ENCODE measurements at places on chromosomes 12 and 14.

DNA sequence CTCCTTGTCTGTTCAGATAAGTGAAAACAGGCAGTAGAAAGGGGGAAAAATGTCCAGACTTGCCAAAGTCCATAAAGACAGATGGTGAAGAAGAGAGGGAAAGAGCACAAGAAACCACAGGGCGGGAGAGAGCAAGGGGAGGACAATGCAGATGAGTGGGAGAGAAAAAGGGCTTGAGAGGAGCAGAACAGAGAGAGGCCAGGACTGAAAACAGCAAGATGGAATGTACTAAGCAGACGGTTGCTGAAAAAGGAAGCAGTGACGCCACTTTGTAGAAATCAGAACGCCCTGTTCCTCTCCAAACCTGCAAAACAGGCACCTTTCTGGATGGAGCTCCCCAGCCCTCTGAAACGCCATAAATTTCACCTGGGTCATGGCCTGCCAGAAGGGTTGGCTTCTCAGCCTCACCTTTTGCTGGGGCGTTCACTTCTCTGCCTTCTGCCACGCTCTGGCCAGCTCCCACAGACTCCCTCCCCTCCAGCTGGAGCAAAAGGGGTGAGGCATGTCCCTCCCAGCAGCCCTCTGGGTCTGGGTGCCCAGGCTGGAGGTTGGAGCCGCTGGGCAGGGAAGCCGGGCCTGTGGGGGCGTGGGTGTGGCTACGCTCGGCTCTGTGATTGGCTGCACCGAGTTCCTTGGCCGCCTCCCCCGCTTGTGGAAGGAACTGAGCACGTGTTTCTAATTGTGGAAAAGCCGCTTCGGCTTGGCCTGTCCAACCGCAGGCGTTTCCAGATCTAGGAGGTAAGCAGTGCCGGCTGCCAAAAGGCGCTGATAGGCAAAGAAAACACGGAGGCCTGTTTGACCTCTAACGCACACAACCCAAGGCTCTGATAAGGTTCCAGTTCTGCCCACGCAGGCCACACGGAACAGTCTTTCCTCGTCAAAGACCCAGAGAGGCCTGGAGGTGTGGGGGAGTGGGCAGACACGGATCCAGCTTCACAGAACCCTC, 29.3 kb downstream of the SLC7A8 start:
- DNase-seq: no peak

DNA sequence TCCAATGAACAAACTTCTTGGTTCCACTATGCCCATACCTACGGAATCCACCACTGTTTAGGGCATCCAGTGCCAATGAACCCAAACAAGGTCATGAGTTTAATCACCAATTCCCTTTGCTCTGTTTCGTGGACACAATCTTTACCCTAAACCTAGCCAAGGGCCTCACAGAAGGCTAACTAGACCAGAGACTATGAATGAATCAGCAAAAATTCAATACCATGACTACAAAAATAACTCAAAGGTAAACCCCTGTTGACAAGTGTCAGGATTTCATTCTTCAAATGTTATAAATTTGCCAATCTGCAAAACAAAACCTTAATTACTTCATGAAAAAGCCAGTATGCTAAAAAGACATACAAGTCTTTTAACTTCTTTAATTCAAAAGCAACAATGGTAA, 96.7 kb downstream of the CEP128 start:
- no peak for DNase-seq

- no peak for DNase-seq
Measured at GRCh38 chr12:88839486-88839885, 259.2 kb upstream of the KITLG start.

DNA sequence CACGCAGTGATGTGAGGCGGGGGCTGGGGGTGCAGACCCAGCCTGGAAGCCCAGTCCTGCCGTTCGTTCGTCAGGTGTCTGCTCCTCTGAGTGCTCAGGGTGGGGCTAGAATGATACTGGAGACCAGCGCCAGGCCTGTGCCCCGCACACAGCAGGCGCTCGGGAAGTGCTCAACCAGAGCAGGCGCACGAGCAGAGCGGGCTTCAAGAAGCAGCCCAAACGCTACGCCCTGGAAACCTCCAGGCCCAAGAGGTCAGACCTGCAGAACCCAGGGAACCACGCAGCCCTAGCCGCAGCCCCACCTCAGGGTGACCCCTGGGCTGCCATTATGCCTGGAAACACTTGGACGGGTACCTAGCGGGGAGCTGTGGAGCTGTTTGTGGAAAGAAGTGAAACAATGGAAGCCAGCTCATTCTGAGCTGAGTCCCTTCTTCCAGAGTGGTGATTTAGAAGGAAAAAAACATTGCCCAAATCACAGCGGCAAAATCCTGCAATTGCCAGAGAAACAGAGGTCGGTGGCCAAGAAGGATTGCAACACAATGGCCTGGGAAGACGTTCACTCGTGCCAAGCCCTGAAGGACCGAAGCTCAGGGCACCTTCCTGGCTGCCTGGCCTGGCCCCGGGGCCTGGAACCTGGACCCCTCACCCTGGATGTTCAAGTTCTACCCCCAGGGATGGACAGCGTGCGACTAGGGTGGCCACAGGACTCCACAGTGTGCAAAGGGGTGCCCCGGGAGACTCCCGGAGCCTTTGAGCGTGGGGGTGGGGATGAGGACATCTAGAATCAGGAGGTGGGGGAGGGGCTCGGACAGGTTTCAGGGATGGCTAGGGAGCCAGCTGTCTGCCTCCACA, 40.4 kb upstream of the DIO3 start:
- DNase-seq: no peak

GRCh38 chr12:27290501-27291168, 42.0 kb upstream of the BMAL2 start:
- no peak for DNase-seq

- DNase-seq: no peak
Measured at GRCh38 chr14:79809849-79810612, 401.3 kb downstream of the DIO2 start.

- DNase-seq: no peak
Measured at GRCh38 chr14:77369285-77369684, 7.6 kb downstream of the TMED8 start.

- no peak for DNase-seq
Measured at GRCh38 chr14:66920196-66920595, 269.0 kb upstream of the GARIN2 start.

- no peak for DNase-seq
Measured at GRCh38 chr14:81388336-81388735, 11.8 kb downstream of the STON2 start.

GRCh38 chr12:108447168-108447832, 67.8 kb upstream of the FICD start:
- DNase-seq: no peak

GRCh38 chr12:49230805-49231194, 34.1 kb upstream of the TUBA1C start:
- DNase-seq: no peak

GRCh38 chr12:115398311-115398781, 714.4 kb upstream of the TBX3 start:
- no peak for DNase-seq

DNA sequence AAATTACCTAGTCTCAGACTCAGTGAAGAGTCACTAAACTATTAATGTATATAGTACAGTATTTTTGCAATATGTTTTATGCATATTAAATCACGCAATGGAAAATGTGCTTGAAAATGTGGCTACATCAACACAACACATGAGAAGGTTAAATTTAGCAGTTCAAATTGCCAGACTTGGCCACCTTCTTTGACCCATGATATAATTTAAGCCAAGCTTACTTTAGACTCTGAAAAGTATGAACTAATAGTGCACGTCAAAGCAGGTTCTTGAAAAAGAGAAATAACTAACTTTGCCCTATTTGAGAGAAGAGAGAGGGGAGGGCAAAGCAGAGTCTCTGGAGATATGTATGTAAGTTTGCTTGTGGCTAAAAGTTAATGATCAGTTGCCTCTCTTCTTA, 68.7 kb downstream of the SLC16A7 start:
- no peak for DNase-seq

DNA sequence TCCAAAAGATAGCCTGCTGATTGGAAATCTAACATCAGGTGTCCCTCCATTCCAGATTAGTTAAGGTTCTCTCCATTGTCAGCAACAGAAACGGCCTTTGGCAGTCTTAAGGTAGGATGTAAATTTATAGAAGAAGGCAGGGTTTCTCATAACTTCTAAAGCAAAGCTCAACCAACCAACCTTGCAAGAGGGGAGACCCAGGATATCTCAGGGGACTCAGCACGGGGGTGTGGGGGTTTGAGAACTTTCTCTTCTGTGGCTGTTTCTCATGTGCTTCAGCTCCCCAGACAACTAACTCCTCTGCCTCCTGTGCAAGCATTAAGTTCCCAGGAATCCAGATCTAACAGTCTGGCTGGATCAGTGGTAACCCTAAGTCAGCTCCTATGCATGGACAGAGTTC, 148.1 kb downstream of the RIMBP2 start:
- no peak for DNase-seq

DNA sequence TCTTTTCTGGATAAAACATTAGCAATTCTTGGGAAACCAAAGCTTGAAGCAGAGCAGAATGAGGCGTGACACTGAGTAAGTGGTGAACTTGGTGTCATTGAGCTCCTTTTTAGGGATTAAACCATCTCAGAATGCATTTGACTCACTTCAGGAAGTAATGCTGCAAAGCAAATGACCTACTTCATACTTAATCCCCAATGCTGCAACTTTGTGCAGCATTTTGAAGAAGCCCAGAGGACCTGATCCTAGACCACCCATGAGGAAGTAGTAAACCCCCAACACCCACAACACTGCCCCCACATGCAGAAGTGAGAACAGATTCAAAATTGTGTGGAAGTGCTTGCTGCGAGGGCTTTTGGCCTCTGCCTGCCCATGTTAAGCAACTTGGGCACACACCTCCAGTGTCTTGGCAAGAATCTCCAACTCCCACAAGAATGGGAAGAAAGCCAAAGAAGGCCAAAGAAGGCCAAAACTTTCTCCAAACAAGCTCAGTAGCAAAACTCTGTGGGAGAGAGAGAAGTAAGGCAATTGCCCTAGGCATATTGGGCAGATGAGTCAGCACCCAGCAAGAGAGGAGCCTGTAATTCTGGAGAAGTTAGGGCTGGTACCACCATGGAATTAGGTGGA, 69.2 kb upstream of the ETV6 start:
- no peak for DNase-seq

- no peak for DNase-seq
Measured at GRCh38 chr14:74510959-74511409, 17.4 kb downstream of the ISCA2 start.
